ENCODE measurements at places on chromosomes 1 and 21.

GRCh38 chr21:46304955-46305354 lies 18.7 kb downstream of the C21orf58 start:
- DNase-seq: no peak

DNA sequence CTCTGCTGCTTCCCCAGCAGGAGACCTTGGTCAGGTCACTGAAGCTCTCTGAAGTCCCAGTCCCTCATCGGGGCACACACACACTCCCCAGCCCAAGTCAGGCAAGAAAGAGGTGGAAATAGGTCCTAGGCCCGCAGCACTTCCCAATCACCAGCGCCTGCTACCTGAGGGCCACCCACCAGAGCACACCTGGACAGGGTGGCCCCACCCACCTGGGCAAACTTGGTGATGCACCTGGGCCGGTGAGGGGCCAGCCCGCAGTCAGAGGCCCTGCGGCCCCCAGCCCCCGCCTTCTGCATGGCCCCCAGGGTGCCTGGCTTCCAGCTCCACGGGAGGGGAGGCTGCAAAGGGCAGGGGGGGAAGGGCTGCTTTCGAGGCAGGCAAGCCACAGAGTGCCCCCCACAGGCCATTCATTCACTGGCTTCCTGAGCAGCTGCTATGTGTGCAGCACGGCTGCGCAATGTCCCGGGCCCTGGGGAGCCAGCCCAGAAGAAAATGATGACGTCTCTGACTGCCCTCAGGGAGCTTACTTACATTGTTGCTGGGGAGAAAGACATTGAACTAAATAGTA lies 4.7 kb downstream of the SH2D5 start:
- no peak for DNase-seq

DNA sequence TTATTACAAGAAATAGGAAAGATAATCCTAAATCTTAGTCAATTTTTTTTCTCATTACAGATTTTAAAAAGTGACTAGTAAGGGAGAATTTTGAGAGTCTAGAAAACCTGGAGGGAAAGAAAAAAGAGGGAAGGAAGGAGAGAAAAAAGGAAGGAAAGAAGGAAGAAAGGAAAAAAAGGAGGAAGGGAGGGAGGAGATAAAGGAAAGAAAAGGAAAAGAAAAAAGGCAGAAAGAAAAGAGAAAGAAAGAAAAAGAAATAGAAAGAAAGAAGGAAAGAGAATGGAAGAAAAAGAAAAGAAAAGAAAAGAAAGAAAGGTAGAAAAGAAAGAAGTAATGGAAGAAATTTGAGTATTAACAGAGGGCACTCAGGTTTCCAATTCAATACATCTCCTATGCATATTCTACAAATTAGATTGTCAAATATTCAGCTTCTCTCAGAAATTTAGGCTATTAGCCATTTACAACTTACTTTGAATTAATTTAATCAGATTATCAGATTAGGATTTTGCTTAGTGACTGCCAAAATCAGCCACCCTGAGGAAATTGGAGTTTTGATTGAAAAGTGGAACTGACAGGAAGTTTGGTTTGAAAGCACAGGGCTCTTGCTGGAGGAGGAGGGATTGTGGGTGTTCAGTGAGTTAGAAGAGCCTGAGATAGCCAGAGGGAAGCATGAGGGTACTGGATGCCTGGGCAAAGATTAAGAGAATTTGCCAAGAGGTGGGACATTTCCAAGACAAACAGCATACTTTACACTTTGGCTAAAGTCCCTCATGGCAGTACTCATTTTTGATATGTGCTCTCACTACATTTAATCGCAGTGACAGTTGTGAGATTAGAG lies 677.8 kb downstream of the USP25 start:
- DNase-seq: no peak

DNA sequence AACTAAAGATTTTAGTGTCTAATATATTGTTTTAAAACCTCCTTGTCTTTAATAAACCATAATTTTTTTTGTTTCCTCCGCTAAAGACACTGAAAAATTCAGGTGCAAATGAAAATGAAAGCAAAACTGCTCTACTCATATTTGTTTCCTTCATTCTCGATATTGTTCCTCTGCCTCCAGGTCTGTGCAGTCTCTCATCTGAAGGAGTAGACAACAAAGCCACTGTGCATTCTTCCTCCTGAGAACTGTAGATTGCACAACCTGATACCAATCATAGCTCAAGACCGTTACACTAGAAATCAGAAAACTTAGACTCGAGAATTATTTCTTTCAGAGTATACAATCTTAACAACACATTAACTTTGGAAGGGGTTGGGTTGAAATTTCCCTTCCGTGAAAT lies 373.1 kb upstream of the CXADR start:
- DNase-seq: no peak

DNA sequence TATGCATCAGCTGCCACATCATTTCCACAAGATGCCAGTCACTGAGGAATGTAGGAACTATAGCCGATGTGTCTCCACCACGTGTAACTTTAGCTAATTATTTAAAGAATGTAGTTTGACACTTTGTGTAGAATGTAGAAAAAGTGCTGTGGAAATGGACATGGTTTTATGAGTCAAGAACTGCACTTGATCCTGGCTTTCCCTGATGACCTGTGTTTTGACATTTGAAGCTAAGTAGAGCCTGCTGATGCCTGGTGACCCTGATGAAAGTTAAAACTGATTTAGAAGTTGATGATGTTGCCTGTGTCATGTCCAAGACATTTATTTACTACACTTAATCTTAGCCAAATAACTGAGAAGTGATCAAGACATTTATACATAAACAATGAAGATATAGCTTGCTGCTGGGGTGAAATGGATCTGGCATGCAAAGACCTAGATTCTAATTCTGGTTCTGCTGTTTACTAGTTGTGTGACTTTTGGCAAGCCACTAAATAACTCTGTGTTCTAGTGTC lies 4.4 kb upstream of the OSBPL9 start:
- DNase-seq: no peak

- DNase-seq: no peak
Measured at GRCh38 chr1:226158457-226158856, 28.1 kb downstream of the ACBD3 start.

- no peak for DNase-seq
Measured at GRCh38 chr21:41112740-41113692, 54.9 kb upstream of the BACE2 start.

- no peak for DNase-seq
Measured at GRCh38 chr1:110348050-110348449, 8.9 kb downstream of the RBM15 start.

- no peak for DNase-seq
Measured at GRCh38 chr1:146012703-146013558, 8.6 kb downstream of the HJV start.

DNA sequence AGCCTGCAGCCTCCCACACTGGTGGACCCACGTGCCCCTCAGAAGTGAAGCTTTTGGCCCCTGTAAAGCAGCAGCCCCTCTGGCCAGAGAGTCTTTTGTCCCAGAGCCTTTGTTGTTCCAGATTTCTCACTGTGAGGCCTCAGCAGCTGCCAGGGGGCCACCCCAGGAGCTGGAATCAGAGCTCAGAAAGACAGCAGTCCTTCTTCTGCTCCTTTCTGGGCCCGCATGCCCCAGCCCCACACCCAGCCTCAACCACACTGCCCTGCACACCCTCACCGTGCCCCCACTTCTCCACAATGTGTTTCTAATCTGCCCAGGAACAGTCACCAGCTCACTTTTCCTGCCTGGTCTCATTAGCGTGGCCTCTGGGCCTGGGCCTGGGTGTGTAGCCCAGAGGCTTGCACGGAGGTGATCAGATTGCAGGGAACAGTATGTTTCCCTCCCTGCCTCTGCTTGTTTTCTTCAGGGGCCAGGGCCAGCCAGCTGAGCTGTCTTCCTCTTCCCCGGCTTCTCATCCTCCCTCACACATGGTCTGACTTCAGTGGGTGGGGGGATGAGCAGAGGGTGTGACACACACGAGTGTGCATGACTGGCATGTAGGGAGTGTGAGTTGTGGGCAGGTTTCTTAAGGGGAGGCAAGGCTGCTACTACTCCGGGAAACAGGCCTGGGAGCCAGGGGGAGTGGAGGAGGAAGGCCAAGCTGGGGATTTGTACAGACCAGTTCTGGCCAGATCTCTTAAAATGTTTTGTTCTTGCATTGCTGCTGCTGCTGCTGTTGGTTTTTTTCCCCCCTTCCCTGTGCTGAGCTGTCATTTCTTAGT lies 82.5 kb upstream of the ZNF648 start:
- DNase-seq: no peak
